BJ (cell line): ENCODE measurements at places on chromosomes 12 and 14.

DNA sequence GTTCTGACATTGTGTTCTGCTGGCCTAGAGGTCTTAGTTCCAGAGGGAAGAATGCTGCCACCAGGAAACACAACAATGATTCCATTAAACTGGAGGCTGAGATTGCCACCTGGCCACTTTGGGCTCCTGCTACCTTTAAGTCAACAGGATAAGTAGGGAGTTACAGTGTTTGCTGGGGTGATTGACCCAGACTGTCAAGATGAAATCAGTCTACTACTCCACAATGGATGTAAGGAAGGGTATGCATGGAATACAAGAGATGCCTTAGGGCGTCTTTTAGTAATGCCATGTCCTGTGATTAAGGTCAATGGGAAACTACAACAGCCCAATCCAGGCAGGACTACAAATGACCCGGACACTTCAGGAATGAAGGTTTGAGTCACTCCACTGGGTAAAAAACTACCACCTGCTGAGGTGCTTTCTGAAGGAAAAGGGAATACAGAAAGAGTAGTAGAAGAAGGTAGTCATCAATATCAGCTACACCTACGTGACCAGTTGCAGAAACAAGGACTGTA lies 852.6 kb downstream of the LRFN5 start:
- DNase-seq: no peak

GRCh38 chr14:86707071-86707470 lies 1177.1 kb downstream of the FLRT2 start:
- DNase-seq: no peak

DNA sequence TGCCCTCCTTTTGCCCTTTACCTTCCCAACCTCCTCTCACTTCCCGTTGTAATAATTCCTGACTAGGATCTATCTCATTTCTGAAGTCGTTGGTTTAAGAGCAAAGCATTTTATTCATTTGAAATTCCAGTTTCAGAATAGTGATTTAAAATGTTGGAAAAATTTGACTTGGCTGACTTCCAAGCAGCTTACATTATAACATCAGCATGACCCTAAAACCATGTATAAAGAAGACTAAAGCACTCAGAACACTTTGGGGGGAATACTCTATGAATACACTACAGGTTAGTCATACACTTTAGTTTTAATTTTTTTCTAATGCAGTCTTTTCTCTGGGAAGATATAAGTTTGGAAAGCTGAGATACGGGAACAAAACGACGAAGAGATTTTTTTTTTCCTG lies 161.1 kb downstream of the BTG1 start:
- DNase-seq: no peak

- DNase-seq: no peak
These were observed 81.8 kb upstream of the EVL start for GRCh38 chr14:99983251-99984015.
